ENCODE measurements at places on chromosomes 1 and 21.

DNA sequence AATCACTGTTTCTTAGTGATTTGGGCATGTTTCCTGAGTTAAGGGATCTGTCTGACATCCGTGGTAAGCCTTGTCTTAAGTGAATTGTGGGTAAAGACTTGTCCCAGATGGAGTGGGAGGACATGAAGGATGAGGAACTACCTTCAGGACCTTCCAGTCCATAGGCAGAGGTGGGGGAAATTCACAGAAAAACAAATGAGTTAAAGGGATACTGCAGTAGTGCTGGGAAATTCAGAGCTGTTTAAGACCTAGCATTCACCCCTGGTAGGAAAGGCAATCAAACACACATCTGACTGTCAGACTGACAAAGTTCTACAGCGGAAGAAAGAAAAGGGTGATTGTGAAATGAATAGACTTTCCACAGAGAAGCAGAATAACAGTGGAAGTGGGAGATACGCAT, 3.0 kb downstream of the GNAT2 start:
- DNase-seq, result no peak

- DNase-seq, result peak; percentile 90
Observed at GRCh38 chr1:32179443-32180185, at the start of gene TXLNA. TXLNA (plus strand) TSS chr1:32179675; CDS start chr1:32180346, 671 bp downstream.

DNA sequence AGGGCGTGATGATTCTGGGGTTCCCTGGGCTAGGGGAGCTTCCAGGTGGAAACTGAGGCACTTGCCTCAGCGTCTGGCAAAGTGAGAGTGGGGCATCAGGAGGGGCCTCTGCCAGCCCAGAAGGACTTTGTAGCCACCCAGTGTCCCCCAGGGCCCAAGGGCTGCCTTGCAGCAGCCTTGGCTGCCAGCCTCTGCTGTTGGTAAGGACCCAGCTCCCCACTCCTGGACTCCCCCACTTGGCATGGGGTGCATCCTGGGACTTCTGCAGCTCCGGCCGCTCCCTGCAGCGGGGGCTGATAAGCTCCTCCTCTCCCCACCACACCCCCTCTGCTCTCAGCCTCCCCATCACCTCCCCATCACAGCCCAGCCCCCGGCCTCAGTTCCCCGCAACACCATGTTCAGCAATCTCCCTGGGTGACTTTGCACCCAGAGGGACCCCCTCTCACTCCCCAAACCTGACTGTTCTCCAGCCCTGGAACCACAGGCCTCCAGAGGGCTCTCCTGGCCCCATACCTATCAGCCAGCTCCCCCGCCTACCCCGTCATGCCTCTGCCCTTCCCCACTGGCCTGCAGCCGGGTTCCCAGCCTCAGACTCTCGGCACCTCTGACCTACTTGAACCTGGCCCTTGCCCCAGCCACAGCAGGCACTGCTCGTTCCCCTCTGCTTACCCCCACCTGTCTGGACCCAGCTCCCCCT, 113.0 kb downstream of the CRYAA start:
- no peak for DNase-seq

GRCh38 chr21:33036430-33037162, 10.9 kb downstream of the OLIG2 start:
- no peak for DNase-seq

GRCh38 chr1:94463765-94464330, 45.7 kb downstream of the ABCD3 start:
- peak; percentile 83 for DNase-seq

GRCh38 chr21:34845521-34846451, 177.0 kb downstream of the CLIC6 start:
- DNase-seq, result no peak

GRCh38 chr1:5920201-5920600, 72.0 kb downstream of the NPHP4 start:
- DNase-seq, result no peak

GRCh38 chr1:47709019-47709871, 271.4 kb downstream of the FOXD2 start:
- DNase-seq, result no peak

DNA sequence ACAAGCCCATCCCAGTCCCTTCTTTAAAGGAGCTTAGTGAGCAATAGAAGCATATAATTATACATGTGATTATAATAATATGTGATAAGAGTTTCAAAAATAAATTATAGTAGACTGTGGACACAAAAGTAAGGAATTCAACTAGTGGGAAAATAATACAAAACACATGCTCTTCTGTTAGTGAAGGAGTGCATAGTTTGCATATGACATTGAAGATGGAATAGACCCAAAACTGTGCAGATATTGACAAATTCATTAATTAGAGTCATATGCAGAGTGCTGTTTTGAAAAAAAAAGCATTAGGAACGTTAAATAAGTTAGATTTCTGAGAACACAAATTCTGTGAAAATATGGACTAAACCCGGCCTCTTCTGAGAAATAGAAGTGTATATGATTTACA, 278.8 kb downstream of the ASTN1 start:
- DNase-seq, result no peak

DNA sequence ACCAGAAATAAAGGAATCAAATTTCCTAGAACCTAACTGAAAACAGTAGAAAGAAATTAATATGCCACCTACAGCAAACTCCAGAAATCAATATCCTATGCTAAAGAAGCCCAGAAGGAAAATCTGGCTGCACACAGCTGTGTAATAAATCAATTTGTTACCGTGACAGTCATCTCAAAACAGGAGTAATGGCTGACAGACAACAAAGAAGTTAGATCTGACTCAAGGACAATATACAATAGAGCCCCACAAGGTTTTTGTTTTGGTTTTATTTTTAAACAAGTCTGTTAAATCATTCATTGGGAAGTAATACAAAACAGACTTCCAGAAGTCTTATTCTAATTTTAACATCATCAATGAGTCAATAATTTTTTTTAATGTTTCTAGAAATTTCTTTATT, 168.4 kb downstream of the RERE start:
- no peak for DNase-seq

DNA sequence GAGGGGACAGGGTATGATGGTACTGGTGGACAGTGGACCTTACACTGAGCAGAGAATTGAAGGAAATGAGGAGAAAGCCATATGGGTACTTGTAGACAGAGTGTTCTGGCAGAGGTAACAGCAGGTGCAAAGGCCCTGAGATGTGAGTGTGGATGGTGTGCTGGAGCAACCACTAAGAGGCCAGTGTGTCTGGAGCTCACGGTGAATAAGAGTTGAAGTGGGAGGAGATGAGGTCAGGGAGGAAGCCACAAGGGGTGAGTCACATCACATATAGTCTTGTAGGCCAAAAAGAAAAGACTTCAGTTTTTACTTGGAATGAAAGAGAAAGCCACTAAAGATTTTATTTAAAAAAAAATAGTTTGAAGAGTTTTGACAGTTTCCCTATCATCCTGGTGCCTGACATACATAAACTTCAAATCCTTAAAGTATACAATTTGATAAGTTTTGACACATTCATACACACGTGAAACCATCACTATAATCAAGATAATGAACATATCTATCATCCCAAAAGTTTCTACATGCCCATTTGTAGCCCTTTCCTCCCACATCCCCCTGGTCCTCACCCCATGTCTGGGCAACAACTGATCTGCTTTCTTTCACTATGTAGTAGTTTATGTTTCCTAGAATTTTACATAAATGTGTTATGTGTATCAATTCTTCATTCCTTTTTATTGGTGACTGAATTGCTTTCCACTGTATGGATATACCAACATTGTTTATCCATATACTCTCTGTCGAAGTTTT, 148.4 kb downstream of the GPATCH2 start:
- DNase-seq, result no peak

DNA sequence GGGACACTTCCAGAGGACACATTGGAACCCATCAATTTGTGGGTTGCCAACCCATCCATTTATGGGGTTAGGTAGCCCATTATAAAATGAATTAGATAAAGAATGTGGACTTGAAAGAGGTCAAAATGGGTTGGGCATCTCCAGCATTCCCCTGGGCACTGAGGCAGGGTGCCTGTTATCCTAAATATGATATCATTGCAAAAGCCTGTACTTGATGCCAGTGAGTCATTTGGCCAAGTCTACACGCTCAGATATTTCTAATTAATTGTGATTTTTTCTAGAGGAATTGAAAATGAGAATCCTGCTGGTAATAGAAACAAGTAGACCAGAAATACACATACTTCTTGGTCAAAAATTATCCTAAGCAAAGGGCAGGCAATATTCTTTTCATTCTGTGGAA, 21.9 kb upstream of the NBL1 start:
- DNase-seq, result no peak

GRCh38 chr1:91718368-91718767, 167.6 kb downstream of the TGFBR3 start:
- DNase-seq, result no peak

DNA sequence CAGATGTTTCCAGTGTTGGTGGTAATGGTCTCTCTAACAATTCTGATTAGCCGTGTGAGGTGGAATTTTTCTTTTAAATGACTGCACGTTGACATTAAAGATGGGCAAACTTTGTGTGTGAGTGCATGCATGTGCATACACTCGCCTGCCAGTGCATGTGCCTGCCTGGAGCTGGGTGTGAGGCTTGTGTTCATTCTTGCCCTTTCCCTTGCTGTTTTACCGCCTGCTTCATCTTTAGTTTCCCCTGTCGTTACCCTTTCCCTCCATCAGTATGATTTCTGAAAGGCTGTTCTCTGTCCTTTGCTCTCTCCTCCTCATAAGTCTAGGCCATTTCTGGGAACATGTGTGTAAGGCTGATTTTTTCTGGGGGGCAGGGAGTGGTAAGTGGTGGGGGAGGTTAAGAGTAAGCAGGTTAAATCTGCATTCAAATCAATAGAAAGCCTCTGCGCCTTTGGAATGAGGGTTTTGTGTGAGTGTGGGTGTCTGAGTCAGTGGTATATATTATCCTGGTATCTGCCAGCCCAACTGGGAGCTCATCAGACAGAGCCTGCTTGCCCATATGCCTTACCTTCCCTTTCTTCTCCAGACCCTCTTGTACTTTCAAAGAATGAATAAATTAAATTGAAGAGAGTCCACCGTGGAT, 112.5 kb downstream of the PBX1 start:
- no peak for DNase-seq

DNA sequence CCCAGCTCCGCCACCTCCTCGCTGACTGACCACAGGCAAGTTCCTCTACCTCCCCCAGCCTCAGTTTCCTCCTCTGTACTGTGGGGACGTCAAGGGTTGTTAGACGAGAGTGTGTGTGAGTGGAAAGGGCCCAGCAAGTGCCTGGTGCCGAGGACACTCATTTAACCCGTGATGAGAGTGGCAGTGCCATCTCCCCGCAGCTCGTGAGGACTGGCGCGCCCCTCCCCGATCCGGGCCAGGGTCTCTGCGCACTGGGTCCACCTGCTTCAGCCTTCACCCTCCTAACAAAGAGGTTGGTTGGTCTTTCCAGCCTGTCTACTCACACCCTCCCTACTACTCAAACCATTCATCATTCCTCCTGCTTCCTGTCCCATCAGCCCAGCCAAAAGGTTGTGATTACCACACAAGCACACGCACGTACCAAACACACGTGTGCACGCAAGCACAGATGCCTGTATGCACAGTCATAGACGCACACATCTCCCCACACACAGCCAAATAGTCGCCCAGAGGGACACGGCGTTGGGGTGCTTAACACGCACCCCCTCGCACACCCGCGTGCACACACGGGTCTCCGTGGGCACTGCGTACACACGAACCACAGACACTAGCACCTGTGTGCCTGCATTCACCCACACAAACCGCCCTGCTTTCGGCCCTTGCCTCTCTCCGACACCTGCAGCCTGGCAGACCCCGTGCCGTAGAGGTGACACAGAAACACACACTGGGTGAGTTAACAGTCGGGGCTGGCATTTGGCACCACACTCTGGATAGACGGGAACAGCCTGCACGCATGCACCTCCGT, 39.3 kb downstream of the TAS1R2 start:
- no peak for DNase-seq

GRCh38 chr1:202639500-202639899, 70.8 kb downstream of the SYT2 start:
- DNase-seq, result no peak

DNA sequence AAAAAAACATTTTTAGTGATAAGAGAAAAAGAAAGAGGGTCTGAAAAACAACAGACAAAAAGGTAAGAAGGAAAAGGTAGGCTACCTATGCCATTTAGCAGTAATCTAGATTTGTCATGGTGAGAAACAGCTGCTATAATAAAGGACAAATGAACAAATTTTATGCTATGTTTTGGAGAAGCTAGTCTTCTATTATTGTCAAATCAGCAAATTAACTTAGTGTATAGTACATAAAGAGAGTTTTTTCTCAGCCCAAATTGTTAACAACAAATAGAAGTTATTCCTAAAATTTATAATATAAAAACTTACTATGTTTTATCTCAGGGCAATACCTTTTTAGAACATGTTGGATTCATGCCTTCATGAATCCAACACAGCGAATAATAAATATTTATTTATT, 88.7 kb downstream of the KIFAP3 start:
- no peak for DNase-seq

GRCh38 chr1:95364546-95364945, 130.5 kb downstream of the RWDD3 start:
- DNase-seq, result no peak

DNA sequence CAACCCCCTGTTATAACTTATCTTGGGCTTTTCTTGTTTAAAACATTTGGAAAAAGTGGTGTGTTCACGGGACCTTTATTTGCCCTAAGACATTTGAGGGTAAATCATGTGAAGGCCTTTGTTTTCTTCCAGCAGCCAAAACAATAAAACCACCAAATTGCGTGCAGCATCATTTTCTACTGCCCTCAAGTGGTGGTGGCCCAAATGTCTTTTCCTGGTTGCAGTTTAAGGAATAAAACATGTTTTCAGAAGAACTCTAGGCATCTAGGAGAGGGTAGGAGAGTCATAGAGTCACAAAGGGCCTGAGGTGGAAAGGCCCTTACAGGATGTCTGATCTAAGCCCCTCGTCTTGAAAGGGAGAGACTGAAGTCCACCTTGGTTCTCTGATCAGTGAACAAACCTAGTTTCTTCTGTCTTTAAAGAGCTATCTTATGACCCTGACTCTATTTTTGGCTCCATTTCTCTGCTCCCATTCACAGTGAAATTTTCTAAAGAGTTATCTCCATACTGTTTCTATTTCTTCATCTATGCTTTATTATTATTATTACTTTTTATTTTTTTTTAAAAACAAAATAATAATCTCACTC, 16.0 kb upstream of the EPS15 start:
- peak; percentile 96 for DNase-seq

GRCh38 chr1:15654091-15654690, 29.9 kb upstream of the PLEKHM2 start:
- DNase-seq, result no peak

DNA sequence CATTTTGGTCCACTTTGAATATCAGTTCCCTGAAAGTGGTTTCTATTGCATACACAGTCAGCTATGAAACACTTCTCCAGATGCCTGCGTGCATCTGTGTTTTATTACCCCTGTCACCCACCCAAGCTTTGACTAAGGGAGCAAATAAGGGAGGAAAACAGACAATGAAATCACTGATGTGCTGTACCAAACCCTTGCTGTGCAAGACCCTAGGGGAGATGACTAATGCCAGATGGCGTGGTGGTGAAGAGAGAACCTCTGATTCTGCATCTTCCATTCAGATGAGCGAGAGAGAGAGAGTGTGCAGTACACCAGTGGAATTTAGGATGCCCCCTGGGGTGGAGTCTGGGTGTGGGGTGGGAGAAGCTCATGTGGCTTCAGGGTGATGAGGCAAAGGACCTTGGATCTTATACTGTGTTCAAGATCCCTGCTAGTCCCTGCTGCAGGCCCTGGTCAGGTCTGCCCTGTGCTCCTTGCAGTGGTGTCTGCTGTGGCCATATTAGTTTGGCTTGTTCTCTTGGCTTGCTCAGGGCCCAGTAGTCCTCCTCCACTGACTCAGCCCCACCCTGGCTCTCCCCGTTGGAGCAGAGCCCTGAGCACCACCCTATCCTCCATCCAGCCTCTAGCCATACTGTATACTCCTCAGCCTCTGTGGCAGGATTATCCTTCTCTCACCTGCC, 18.5 kb downstream of the CLCA1 start:
- no peak for DNase-seq
